HepG2 (cell line): ENCODE measurements at places on chromosomes 3 and 15.
A peak's percentile ranks its signal among the peaks of the same experiment; 100 is the strongest.

GRCh38 chr15:87489902-87490665 is 766.5 kb downstream of the NTRK3 start:
- no peak for DNase-seq

GRCh38 chr3:141334627-141335250 is 33.6 kb upstream of the ZBTB38 start:
- no peak for DNase-seq

DNA sequence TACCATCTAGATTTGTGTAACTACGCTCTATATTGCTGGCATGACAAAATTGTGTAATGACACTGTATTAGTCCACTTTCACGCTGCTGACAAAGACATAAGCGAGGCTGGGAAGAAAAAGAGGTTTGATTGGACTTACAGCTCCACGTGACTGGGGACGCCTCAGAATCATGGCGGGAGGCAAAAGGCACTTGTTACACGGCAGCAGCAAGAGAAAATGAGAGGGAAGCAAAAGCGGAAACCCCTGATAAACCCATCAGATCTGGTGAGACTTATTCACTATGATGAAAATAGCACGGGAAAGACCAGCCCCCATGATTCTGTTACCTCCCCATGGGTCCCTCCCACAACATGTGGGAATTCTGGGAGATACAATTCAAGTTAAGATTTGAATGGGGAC is 905.7 kb downstream of the DIPK2A start:
- no peak for DNase-seq

DNA sequence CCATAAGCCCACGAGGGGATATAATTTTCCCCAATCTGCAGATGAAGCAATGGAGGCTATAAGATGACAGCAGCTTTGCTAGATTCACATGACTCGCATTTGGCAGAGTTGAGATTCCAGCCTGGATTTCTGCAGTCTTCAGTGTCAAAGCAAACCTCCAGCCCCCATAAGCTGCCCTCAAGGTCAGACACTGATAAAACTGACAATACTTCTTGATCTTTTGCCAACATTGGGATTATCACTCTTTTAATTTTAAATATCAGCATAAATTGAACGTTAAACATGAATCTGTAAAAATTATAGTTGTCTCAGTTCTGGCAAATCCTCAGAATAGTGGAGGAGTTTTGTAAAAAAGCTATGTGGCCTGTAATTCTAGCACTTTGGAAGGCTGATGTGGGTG is 234.1 kb upstream of the TRIM42 start:
- no peak for DNase-seq

- no peak for DNase-seq
Observed at GRCh38 chr3:53731934-53732624, 114.1 kb downstream of the CHDH start.

DNA sequence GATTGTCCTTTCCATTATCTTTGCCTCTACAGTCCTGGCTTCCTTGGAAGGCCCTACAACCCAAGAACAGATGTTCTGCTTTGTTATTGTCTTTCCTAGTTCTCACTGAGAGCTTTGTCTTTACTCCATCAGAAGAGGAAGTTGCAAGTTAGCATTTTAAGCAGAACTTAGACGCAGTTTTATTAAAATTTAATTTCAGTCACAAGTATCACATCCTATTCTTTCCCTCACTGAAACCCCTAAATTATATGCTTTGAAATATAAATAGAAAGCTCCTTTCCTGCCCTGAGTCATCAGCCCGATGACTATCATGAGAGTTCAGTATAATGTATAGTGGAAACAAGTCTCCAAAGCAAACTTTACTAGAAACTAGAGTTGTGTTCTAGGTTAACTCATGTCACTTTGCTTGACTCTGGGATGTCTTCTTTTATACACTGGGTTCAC is 291.2 kb upstream of the RBMS3 start:
- DNase-seq: no peak

GRCh38 chr3:160986069-160986468 is 119.1 kb downstream of the B3GALNT1 start:
- no peak for DNase-seq

GRCh38 chr3:168336276-168336675 is 240.6 kb upstream of the GOLIM4 start:
- DNase-seq: no peak

- DNase-seq: no peak
Observed at GRCh38 chr3:158120330-158120729, 10.4 kb downstream of the RSRC1 start.

- peak; percentile 2 for DNase-seq
Observed at GRCh38 chr15:98043160-98044014, 82.9 kb downstream of the ARRDC4 start.

DNA sequence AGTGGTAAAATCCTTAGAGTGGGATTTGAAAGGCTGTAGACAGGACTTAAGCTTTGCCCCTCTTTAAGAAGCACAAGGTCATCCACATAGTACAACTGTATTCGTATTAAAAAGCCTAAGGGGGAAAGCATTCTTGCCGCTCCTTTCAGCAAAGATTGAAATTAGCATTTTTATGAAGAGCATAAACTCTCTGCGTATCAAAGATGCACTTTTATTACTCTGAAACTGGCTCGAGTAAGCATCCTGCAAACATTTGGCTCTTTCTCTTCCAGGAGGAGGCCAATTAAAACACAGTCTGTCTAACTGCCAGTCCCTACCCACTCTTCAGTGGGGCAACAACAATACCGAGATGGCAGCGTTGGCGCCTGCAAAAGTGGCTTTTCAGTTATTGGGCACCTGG is 192.5 kb upstream of the TPRG1 start:
- no peak for DNase-seq

DNA sequence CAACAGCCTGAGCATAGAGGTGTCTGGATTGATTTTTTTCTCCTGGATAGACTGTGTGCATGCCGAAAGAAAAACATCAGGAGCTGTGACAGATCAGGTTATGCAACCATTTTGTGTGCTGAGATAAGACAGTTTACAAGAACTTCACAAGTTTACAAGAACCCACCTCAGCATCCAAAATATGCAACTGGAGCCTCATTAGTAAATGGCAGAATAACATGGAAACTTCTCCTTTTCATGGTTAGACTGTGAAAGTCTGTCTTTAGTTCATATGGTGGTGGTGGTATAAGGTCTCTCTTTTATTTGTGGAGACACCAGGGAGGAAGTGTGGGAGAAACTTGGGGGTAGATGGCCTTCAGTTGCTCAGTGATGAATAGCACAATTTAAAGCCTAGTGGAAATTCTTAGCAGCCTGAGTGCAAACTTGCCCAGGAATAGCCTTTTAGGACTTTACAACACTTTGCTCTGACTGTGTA is 3.7 kb upstream of the ZNF609 start:
- DNase-seq: peak; percentile 20

- DNase-seq: no peak
Observed at GRCh38 chr3:138371070-138371965, 22.9 kb downstream of the MRAS start.

DNA sequence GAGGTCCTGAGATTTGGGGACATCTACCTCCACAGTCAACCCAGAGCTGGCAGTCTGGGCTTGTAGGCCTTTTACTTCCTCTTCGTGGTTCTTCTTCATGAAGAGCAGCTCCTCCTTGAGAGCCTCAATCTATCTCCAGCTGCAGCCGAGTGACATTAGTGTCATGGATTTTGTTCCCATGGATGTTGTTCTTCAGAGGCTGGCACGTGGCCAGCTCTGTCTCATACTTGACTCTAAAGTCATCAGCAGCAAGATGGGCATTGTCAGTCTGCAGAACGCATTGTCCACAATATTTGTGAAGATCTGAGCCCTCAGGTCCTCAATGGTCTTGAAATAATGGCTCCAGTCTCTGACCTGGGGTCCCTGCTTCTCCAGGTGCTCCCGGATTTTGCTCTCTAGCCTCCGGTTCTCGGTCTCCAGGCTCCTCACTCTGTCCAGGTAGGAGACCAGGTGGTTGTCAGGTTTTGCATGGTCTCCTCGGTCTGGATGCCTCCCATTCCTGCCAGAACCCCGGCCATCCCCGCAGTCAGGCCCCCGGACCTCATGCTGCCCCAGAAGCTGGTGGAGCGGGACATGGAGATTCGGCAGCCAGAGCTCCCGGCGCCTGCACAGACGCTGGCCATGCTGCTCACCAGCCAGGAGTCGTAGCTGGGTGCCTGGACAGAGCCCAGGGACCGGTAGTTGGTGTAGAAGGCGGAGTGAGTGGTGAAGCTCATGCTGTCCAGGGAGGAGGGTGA is 3.4 kb upstream of the CCNL1 start:
- DNase-seq: no peak

DNA sequence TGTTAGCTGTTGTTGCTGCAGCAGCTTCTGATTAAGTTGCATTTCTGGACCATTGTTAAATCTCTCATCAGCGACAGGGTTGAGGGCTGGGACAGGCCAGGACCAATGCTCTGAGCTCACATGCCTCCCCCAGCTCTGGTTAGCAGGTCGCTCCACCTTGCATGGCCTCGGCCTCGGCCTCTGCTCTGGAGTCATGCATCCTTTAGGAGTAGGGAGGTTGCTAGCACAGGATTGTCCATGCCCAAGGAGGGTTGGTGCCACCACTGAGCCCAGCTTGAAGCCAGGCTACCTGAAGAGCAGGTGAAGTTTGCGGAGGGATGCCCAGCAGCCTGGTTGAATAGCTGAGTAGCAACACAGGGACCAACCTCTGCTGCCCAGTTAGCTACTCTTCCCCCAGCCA is 11.2 kb upstream of the CPNE9 start:
- no peak for DNase-seq

GRCh38 chr15:29401644-29402043 is 132.0 kb upstream of the NSMCE3 start:
- DNase-seq: no peak

DNA sequence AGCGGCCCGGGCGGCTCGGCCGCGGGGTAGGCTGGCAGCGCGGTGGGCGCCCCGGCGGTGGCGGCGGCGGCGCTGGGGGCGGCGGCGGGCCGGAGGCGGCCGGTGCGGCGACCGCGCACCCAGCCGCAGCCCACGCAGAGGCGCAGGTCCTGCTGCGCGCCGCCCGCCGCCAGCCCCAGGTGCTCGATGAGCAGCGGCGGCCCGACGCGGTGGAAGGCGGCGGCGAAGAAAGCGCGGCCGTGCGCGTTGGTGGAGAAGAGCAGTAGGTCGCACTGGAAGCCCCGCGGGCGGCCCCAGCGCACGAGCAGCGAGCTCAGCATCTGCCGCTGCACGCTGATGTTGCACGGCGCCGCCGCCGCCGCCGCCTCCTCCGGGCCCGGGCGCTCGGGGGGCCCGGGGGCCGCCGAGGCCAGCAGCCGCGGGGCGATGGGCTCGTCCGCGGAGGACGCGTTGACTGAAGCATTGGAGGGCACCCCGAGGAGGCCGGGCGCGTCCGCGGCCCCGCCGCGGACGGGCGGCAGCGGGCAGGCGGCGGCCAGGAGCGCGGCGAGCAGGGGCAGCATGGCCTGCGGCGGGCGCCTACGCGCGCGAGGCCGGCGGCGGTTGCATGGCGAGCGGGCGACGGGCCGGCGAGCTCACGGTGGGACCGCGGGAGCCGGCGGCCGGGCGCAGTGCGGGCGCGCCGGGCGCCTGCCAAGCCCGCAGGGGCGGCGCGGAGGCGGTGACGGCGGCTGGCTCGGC is 452 bp downstream of the TMEM158 start:
- no peak for DNase-seq

DNA sequence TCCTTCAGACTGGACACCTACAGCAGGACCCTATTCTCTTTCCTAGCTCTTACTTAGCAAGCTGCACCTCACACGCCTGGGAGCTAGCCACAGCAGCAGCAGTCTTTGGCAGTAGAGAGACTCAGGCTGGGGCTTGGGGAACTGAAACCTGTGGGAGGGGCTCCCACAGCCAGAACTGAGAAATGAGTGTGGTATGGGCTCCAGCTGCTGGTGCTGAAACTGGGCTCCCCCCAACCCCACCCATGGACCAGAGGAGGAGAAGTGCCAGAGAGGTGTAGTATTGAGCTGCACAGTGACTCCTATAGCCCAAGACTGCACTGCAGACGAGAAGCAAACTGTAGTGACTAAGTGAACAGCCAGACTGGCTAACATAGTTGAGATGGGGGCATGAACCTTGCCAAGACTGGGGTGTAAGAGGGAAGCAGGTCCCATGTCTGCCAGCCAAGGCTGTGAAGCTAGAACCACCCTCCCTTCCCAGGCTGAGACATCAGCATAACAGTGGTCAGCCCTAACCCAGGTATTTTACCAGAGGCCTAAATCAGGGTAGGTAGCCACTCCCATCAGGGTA is 62.5 kb downstream of the MYO5A start:
- DNase-seq: no peak

DNA sequence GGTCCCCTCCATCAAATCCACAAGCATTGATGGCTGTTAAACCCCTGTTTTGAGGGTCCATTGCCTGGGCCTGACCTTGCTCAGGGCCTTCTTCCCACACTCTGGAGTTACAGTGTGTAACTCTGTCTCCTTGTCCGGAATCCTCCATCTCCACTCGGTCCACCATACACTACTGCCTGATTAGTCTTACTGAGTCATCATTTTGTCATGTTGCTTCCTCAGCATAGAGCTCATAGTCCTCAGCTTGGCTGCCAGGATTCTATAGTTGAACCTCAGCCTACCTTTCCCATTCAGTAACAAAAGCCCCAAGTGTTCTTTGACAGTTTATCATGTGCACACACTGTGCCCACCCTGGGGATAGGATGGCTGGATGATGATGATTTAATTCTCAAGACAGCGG is 113.0 kb downstream of the PDE8A start:
- DNase-seq: no peak

DNA sequence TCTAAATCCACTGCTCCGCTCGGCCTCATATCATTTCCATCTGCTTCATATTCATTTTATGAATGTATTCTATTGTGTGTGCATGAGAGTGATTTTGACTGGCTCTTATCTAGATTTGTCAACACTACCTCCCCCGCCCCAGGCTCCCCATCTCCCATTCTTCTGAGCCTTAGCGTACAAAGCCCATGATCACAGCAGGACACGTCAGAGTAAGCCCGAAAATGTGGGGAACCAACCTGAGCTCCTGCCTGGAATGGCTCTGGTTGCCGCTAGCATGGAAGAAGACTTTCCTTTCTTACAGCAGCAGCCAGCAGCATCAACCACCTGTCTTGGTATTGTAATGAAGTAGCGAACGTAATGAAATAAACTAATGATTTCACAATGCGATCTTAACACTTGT is 61.4 kb downstream of the GABRB3 start:
- no peak for DNase-seq

GRCh38 chr3:106570426-106570825 is 701.6 kb upstream of the CBLB start:
- no peak for DNase-seq

DNA sequence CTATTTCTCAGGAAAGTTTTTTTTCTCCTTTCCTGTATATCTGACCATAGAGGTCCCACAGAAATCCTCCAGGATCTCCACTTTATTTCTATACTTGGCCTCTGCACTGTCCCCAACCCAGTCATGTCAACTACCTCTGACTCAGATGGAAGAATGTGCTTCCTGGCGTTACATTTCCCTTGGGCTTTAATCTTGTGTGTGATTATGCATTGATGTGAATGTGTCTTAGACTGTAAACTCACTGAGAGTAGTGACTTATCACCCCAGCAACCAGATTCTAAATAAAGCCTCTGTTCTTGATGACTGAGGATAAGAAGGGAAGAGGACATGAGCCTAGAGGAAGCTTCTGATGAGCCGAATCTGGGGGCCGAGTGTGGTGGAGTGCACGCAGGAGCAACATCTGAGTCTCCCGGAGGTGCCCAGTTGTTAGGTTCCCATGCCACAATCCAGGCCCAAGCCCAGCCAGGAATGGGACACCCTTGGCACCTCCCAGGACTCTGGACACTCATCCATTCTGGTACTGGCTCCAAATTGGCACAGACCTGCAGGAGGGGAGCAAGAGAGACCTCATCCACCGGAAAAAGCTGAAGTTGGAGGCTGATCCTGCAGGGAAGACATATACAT is 32.1 kb upstream of the HEG1 start:
- DNase-seq: no peak
